RKO (cell line): ENCODE measurements at places on chromosomes 13 and 19.

- no peak for DNase-seq
Measured at GRCh38 chr13:89169951-89170350, 1498.8 kb downstream of the SLITRK5 start.

GRCh38 chr13:64819081-64819480 is 2411.1 kb downstream of the PCDH9 start:
- no peak for DNase-seq

DNA sequence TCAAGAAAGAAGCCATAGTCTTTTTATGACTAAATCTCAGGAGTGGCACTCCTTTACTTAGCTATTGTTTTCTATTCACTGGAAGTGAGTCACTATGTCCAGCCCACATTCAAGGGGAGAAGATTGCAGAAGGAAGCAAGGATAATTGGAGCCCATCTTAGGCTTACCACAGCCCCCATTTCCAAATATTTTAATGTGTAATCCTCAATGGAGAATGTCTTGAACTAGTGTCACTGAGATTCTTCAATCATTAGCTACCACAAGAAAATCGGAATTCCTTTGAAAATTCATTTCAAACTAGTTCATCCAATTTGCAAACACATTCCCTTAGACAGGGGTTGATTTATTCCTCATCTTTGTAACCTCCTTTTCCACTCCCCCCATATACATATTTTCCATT is 84.7 kb downstream of the DLEU7 start:
- no peak for DNase-seq

DNA sequence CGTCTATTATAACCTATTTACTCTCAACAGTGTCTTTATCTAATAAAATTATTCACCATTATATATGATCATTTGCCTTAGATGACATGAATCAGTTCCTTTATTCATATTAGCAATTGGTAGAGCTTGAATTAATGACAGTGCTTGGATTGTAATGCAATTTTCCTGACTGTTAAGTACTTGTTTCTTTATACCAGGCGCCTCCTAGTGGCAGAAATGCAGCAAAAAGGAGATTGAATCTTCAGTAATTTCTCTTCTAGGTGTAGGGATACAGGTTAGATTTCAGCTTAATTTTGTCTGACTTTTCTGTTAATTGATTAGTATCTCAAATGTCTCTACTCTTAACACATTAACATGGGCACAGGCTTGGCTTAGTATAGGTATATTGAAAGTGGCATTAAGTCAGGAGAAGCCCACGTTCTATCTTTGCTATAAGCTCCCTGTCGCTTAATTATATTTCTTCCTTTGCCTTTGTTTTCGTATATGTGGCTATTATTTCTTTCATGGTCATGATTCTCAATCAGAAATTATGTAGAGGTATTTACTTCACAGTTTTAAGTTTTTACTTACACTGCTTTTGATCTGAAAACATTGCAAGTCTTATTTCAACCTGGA is 9.1 kb upstream of the LHFPL6 start:
- DNase-seq = peak; percentile 78

DNA sequence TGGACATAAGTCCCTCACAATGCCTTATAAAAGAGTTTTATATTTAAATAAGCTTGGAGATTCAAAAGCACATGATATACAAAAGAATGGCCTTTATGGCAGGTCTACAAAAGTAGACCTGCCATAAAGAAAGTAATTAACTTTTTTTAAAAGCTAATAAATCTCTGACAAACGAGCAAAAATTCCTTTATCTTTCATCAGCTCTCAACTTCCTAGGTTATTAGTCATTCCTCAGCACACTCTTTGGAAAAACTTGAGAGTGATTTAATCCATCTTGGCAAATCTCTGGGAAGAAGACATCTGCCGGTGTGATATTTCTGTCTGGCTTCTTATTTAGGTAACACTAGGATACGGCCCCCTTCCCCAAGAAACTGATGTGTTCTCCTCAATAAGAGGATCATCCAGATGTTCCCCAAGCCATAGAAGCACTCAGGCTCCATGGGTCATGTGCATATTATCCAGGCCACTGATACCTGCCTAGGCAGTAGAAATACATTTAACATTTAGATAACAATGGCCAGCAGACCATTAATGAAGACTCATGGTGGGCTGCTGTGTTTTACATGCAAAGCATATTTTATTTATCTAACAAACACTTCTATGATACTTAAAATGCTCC is 372.7 kb downstream of the LIG4 start:
- peak; percentile 39 for DNase-seq
